ENCODE measurements at places on chromosomes 6 and 20. TPM values are rescaled to one million over a fixed set of nuclear protein-coding genes. Genes with fewer than 3 reads are reported as not detected.

Gene NSFL1C
- 15.4 TPM for total RNA-seq

Gene PAK5
- total RNA-seq, result not detected

Gene SLC35D3
- not detected for total RNA-seq

Gene HCK
- not detected for total RNA-seq

Gene CTCFL
- total RNA-seq, result not detected

Gene HDGFL1
- not detected for total RNA-seq

Gene APMAP
- 59.9 TPM for total RNA-seq

Gene PROKR2
- total RNA-seq, result not detected

Gene TMEM244
- not detected for total RNA-seq

Gene HMGN4
- 32.6 TPM for total RNA-seq

Gene DEFB132
- not detected for total RNA-seq

Gene PXDC1
- 103 TPM for total RNA-seq

Gene ELOVL2
- total RNA-seq, result not detected

Gene MAPK13
- total RNA-seq, result 10.1 TPM

Gene CLVS2
- not detected for total RNA-seq

Gene KHDC1
- total RNA-seq, result 5.4 TPM

Gene SYNDIG1
- total RNA-seq, result 4.9 TPM

Gene SLC26A8
- under 0.01 TPM for total RNA-seq

Gene RAET1L
- total RNA-seq, result not detected

Gene MEI4
- not detected for total RNA-seq

Gene ARMC2
- 1.9 TPM for total RNA-seq

Gene RGS17
- total RNA-seq, result 12.7 TPM

Gene ADGRB3
- total RNA-seq, result not detected

Data from smooth muscle cell of the coronary artery (primary cell).